Vagina (tissue), 2 donors: ENCODE measurements at places on chromosomes 13 and 19.

GRCh38 chr19:12833418-12833737 is 1.0 kb downstream of the RTBDN start:
- no peak for DNase-seq

GRCh38 chr13:21670006-21670882 is 629 bp upstream of the FGF9 start:
- DNase-seq, result no peak

- no peak for DNase-seq
Measured at GRCh38 chr19:1767464-1767933, 14.2 kb downstream of the ONECUT3 start.

DNA sequence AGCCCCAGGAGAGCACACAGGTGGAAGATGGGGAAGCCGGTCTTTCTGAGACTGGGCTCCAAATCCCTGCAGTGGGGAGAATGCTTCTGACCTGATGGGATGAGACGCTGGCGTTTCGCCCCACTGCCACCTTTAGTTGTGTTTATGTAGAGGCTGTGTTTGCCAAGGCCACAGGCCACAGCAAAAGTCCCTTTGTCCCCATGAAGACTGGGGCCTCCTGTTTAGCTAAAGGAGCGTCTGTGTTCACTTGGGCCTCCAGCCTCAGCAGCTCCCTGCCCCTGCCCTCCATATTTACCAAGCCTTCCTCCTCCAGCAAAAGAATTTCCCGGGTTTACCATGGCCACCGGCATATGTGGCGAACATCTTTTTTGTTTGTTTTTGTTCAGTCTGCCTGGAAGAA is 10.4 kb upstream of the KLK14 start:
- no peak for DNase-seq

DNA sequence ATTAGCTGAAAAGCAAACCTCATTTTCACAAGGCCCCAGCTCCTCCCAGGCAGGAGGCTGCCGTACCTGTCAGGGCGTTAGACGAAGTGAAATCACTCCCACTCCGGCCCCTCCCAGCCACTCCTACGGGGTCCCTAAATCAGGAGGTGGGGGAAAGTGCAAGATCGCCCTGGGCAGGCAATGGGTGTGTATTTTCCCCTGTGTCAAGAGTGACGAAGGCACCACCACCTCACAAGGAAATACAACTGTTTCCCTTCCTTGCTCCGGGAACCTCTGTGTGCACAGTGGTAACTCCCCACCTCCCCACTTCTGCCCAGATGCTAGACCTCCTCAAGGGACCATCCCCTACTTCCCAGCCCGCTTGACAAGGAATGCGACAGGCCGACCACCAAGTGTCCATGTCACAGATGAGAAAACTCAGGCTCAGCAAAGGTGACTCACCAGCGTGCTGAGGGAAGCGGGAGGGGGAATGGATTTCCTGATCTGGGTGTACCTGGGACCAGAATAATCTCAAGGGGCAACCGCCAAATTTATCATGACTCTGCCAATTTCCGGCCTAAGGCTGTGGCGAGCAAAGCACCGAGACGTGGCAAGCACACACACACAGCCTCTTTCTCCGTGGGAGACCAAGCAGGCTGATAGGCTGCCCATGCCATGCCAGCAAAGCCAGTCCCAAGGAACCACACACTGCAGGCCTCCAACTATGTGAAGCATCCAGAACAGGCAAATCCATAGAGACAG is 7.3 kb downstream of the PPP6R1 start:
- DNase-seq, result no peak

GRCh38 chr19:6730153-6730804 is 7.1 kb downstream of the GPR108 start:
- DNase-seq, result no peak

DNA sequence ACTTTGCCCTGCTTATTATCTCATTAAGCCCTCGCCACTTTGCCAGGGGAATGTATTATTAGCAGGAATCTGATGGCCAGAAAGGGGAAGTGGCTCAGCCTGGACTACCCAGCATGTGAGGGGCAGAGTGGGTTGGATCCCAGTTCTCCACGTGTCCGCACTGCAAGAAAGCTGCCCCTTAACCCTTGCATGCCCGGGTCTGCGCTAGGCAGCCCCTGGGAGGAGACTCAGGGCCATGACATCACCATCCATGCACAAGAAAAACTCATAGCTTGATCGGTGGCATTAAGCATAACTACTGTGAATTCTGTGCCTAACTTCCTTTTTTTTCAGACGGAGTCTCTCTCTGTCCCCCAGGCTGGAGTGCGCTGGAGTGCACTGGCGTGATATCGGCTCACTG is 8.9 kb downstream of the CACNG8 start:
- DNase-seq, result no peak

GRCh38 chr13:71695662-71696061 is 171.3 kb downstream of the DACH1 start:
- DNase-seq, result no peak

DNA sequence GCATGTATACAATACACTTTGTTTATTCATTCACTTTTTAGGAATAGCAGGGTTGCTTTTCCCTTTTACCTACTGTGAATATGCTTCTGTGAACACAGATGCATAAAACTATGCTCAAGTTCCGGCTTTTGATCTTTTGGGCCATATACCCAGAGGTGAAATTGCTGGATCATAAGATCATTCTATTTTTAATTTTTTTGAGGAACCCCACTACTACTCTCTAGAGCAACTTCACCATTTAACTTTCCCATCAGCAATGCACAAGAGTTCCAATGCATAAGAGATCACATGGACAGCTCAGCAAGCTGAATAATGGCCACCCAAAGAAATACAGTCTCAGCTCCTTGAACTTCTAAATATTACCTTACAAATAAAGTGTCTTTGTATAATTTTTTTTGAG is 17.0 kb upstream of the SIGLEC10 start:
- DNase-seq, result no peak

- DNase-seq, result no peak
Measured at GRCh38 chr19:5832527-5833216, 6.8 kb downstream of the FUT6 start.

GRCh38 chr19:30226464-30227011 is 145.6 kb upstream of the ZNF536 start:
- no peak for DNase-seq

DNA sequence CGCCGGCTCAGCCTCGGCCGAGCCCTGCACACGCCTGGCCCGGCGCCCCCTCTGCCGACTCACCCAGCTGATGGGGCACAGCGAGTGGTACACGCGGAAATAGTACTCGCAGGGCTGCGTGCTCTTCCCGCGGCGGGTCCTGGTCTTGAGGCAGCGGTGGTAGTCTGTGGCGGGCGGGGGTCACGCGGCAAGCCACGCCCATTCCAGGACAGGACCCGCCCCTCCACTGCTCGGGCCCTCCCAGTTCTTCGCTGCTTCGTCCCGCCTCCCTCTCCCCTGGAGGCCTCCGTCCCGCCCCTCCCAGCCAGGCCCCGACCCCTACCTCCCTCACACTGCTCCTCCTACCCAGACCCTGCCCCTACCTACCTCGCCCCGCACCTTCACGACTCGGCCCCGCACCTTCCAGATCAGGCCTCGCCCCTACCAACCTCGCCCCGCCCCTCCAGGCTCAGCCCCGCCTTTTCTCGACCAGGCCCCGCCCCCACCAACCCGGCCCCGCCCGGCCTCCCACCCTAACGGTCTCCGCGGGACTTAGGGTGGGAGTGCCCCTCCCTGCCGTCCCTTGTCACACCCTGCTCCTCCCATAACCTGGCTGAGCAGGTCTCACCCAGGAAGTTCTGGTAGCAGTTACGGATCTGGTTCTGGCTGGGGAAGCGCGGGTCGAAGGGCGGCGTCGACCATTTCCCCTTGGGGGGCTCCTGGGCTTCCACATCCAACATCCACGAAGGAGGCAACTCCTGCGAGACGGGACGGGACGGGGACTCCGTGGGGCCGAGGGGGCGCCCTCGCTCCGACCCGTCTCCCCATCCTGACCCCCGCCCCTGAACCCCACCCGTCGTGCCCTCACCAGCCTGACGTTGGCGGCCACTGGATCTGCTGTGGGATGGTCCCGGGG is 469 bp downstream of the COX6B2 start:
- no peak for DNase-seq

DNA sequence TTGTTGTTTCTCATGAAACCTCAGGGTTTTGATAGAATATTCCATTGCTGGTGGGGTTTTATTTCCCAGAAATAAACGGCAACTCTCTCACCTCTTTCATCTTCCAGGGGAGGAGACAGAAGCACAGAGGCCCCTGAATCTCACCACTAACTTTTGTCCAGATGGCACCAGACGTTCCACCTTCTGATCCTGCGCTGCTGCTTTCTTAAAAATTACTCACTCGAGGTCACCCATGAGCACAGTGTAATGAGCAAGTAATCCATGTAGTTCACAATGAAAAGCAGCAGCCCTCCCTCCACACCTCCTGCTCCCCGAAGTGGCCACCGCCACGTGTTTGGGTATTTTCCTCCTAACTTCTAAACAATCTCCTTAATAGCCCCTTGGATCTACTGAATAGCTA is 51.3 kb downstream of the TEX29 start:
- peak; percentile 58 for DNase-seq

DNA sequence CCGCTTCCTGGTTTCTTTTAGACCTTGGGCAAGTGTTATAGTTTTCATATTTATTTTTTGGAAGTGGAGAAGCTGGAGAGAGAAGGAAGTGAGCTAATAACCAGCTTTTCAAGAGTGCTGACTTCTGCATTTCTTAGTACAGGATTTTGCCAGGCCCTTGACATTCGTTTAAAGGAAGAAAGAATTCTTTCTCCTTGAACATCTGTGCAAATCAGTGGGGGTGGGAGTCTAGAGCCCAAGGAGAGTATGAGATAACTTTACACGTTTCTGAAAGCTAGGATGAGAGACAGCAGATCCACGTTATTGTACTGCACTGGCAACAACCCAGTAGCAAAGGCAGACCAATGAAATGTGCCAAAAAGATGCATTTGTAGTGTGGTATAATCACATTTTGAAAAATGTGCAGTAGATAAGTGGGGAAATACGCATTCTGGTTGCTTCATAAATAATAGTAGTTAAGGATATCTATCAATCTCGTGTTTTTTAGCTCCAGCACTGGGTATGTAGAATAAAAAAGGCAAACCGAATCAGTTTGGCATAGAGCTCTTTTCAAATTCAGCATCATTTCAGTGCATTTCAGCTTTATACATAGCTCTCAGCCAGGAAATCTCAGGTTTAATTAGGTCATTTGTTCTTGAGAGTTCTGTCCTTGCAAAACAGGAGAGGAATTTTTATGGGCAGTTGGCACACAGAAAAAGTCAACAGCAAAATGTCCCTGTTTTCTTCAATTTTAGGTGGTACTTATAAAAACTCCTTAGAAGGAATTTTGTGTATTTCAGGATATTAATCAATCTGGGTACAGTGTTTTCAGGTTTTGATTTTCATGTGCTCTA is 4.3 kb downstream of the RNF113B start:
- no peak for DNase-seq

DNA sequence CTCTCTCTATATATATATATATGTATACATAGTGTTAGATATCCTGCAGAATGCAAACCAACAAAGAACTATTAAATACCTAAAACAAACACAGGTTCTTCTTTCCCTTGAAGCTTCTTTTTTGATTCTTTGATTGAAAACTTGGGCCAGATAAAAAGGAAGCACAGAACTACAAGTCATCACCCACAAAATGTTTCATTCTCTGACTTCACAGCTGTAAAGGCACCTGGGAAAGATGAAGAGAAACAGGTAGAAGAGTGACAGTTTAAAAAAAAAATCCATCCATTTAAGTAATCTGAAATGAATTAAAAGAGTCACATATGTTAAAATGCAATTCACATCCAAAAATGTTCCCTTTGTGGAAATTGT is 90.7 kb upstream of the FNDC3A start:
- DNase-seq, result no peak

DNA sequence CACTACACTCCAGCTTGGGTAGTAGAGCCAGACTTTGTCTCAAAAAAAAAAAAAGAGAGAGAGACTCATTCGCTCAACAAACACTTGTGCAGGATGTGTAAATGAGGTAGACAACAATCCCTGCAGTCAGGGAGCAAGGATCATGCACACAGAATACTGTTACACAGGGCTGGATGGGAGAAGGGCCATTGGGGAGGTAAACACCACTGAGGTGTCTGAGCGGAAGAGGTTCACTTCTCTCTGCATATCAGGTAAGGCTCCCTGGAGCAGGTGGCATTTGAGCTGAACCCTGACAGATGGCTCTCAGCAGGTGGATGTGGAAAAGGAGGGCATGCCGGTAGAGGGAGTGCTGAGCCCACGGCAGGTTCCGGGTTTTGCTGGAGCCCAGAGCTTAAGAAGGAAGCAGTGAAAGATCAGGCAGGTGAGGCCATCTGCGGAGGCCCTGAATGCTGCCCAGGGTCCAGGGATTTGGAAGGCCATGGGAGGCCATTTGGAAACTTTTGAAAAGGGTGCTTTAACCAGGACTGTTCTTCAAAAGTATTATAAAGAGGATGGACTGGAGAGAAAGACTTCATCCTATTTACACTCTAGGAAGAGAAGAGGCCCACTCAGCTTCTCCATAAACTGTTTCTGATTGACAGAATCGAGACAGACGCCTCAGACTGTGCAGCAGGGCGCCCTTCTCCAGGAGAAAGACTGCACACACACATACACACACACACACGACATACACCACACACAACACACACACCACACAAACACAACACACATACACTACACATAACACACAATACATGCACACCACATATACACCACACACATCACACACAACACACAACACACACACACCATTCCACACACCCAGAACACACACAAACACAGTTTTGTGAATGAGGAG is 199.4 kb downstream of the USP12 start:
- DNase-seq, result no peak

GRCh38 chr13:21637296-21637695 is 33.3 kb upstream of the MICU2 start:
- DNase-seq, result no peak

GRCh38 chr13:98942997-98943396 is 34.9 kb downstream of the DOCK9 start:
- DNase-seq, result no peak

DNA sequence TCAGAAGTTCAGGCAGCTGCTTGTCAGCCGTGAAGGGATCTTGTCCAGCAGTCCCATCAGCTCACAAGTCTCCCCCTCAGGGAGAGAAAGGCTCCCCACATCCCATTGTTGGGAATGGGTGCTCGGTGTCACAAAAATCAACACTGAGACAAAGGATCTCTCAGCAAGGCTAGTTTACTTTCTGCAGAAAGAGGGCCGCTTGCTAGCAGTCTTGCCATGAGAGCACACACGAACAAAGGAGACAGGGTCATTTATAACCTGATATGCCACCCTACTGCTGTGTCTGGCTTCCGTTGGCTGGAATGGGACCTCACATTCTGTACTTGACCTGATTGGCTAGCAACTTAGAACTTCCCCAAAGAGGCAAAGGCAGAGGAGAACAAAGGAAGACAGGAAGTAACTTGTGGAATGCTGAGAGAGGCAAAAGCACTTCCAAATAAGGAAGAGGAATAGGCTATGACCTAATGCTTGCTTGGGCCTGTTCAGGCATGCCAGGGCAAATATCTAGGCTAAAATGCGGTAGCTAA is 8.7 kb upstream of the IGFL3 start:
- DNase-seq, result no peak

GRCh38 chr13:33639626-33640080 is 178.3 kb upstream of the RFC3 start:
- DNase-seq, result no peak
